ENCODE measurements at places on chromosomes 2 and 18.

DNA sequence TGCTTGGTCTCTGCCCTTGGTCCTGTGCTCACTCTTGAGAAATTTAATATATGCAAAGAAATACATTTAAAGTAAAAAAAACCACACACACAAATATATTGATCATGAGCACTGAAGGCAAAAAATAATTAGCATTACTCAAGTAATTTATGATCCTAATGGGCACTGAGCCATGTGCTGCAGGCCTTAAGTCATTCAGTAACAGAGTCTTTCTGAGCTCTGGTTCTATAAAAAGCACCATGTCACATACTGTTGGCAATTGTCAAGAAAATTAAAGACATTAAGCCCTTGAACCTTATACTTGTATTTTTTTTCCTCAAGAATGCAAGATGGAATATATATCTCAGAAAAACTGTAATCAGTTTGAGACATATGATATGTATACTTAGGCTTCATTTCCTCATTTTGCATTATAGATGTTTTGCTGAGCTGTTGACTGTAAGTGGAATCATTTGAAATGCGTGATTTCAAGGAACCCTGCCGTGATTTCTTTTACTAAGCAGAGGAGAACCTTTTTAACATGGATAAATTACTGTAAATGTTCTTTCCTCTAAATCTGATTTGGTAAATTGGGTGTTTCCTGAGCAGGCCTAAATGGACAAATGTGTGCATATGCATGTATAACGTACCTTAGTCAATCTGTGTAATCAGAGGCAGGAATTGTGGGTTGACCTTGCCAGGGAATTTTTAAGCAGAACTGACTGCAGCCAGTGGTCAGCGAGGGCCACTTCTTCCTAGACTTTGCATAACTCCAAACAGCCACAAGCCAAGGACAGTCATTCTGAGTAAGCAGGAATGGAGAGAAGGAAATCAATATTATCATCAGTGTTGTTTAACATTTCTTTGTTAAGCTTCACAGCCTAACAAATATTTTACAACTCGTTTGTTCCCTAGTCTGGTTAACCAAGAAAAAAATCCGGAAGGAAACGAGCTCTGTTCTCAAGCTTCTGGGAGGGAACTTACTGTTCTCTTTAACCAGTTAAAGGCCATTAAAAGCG is 191.5 kb upstream of the ATP5MC3 start:
- DNase-seq = no peak

DNA sequence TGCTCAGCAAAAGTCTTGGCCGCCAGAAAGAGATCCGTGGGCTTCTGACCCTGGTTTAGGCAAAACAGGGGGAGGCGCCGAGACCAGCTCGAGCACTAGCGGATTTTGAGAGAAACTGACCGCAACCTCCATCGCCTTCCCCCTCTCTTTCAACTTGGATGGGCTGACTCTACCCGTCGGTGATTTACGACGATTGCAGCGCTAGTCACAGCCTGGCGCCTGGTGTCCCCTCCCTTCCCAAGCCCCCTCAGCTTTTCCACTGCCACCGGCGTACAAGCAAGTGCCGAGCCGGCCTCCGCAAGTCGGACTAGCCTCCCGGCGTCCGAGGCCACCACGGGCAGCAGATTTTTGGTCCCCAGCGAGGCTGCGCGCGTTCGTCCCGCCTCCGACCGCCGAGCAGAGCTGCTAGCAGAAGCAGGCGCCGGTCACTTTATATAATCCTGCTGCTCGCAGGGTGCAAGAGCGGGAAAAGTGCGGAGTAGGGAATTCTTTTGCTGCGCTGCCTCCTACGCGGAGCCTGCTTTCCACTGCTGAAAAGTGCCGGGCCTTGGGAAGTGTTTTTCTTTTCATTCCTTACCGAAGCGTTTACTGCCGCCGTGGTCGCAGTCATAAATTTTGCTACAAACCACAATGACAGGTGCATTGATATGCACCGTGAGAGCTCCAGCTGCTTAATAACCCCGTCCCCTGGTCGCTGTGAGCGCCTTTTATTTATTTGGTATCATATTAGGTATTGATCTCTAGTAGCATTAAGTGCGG is 7.7 kb downstream of the HOXD3 start:
- DNase-seq = no peak

DNA sequence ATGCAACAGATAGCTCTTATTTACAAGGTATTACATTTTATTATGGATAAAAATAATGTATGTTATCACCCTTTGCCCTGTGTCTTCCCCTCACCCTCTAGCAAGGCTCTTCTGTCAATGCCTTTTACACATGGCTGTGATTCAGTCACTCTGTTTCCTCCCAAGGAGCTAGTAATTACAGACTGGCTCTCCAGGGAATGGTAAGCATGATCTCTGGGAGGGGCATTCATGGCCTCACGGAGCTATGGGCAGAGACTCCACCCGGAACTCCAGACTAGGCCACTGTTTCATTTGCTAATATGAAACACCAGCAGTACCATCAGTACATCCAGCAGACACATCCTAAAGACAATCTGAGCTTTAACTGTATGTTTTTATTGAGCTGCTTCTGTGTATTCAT is 410.9 kb upstream of the CYRIA start:
- DNase-seq = no peak

DNA sequence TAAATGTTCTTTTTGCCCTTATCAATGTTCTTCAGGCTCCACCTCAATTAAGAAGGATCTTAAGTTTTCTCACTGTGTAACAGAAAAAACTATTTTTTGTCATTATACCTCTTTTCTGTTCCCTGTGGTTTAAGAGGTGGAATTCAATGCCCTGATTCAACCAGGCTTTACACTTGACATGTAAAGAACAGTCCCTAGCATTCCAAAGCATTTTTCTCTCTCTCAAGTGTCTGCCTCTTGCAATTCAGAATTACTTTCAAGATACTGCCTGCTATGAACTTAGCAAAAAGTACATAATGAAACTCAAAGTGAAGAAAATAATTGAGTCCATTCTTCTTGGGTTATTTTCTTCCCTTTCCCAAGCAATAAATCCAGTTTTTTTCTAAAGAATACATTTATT is 160.6 kb upstream of the NOL4 start:
- no peak for DNase-seq

GRCh38 chr18:27094621-27095020 is 90.5 kb downstream of the CHST9 start:
- no peak for DNase-seq

DNA sequence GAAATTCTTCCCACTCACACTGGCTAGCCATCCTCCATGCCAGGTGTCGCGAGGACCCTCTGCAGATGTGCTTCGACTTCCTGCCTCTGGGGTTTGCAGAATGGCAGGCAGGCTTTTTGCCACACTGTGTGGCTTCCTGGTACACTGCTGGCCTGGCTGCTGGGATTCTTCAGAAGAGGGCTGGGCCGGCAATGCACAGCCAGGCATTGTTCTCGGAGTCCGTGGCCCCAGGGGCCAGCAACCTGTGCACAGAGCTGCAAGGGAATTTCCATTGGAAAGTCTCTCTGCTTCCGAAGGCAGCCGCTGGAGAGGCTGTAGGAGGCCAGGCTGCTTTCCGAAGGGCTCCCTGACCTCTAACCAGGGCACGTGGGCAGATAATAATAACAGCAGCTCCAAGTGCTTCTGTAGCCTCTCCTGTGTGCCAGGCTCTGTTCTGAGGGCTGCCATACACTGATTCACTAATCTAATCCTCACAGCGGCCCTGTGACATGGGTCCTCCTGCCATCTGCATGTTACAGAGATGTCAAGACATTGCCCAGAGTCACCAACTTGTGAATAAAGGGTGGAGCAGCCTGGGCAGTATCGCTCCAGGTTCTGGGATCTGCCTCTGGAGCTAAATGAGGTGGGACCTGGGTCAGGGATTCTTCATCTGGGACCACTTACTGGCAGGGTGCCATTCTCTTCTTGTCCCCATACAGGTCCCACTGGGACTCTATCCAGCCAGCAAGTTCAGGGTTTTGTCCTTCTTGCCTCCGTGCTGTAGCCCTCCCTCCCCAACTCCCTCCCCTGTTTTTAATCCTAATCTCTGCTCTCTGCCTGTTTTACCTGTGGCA is 5.0 kb downstream of the LDLRAD4 start:
- DNase-seq = no peak

DNA sequence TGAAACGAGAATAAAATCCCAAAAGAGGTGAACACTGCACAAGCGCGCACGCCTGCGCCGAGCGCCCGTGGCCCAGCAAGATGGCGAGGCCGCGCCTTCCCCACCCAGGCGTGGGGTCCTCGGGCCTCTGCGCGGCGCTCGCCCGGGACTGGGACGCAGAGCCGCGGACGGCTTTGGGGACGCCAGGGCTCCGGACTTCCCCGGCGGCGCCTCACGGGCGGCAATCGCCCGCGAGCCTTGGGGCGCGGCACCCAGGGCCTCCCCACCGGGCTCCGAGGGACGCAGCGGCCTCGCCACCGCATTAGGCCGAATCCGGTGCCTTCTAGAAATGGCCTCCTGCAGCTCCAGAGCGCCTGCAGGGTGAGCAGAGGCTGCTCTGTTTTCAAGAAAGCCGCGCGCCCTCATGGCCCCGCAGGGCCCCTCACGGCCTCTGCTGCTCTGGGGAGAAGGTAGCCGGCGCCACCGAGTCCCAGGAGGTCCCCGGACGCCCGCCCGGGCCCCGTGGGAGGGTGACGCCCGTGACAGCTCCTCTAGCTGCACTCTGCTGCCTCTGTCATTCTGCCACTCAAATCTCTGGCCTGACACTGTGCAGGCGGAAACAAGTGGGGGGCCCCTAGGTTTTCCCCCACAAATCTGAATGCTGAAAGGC is 35.9 kb upstream of the POMC start:
- DNase-seq = no peak

- DNase-seq = no peak
These were observed 152.3 kb upstream of the MMADHC start for GRCh38 chr2:149739883-149740265.

- no peak for DNase-seq
These were observed 191.1 kb downstream of the SETBP1 start for GRCh38 chr18:44871771-44872170.

DNA sequence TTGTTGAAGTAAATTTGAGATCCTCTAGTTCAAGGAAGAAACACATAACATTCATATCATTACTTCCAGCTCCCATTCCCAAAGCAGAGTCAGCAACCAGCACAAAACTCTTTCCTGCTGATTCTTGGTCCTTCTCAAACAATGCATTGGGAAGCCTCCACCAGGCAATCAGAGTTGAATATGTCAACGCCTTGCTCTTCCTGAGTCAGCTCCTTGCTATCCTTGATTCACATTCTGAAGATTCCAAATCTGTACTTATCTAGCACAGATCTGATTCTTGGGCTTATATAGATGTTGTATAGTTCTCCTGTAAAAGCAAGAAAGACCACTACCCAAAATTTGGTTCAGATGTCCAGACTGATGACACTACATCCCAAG is 29.6 kb downstream of the CFAP210 start:
- DNase-seq = no peak

- no peak for DNase-seq
These were observed 51.2 kb downstream of the GYPC start for GRCh38 chr2:126707191-126707590.

GRCh38 chr2:140308706-140309105 is 1528.5 kb upstream of the NXPH2 start:
- no peak for DNase-seq

GRCh38 chr2:85914922-85915321 is 26.1 kb upstream of the ST3GAL5 start:
- no peak for DNase-seq

DNA sequence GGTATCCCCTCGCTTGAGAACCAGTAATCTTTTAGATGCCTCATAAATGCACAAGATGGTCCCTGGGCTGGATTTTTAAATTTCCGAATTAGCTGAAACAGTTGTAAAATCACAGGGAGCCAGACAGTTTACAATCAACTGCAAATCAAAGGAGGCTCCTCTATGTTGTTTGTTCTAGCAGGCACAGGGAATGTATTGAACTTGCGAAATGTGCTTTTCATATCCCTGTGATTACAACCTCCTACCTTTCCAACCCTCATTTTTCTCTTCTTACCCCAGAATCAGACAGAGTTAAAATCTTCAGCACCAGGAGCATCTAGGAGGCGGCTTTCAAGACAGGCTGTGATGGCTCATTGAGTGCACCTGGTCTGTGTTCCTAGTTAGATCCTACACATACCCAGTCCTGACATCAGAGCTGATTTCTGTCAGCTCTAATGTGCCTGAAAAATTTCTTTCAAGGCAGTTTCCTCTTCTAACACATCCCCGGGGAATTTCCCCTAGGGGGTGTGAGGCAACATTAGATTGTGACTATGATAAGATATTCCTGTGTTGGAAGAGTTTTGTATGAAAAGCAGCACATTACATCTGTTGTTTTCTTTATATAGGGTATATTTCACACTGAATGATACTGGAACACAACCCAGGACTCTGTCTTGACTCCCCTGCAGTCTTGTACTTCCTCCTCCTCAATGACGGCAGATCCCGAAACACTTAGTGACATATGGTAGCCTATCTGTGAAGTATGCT is 17.9 kb upstream of the CAVIN2 start:
- DNase-seq = no peak

GRCh38 chr2:1477196-1478040 is 64.2 kb downstream of the TPO start:
- DNase-seq = no peak

DNA sequence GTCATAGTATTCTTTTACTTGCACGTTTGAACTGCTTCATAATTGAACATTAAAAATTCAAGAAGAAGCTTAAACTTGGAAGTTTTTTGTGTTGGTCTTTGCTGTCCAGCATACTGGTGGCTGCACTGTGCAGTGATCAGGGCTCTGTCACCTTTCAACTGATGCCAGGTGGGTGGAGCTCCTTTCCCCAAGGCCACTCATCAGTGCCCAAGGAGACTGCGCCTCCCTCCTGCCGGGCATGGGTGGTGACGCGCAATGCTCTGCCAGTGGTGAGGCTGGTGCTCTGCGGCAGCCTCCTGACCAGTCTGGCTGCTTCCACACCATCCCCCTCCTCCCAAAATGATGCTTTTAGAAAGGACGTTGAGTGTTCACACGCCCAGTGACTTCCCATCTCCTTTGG is 16.0 kb upstream of the LDLRAD4 start:
- DNase-seq = no peak

DNA sequence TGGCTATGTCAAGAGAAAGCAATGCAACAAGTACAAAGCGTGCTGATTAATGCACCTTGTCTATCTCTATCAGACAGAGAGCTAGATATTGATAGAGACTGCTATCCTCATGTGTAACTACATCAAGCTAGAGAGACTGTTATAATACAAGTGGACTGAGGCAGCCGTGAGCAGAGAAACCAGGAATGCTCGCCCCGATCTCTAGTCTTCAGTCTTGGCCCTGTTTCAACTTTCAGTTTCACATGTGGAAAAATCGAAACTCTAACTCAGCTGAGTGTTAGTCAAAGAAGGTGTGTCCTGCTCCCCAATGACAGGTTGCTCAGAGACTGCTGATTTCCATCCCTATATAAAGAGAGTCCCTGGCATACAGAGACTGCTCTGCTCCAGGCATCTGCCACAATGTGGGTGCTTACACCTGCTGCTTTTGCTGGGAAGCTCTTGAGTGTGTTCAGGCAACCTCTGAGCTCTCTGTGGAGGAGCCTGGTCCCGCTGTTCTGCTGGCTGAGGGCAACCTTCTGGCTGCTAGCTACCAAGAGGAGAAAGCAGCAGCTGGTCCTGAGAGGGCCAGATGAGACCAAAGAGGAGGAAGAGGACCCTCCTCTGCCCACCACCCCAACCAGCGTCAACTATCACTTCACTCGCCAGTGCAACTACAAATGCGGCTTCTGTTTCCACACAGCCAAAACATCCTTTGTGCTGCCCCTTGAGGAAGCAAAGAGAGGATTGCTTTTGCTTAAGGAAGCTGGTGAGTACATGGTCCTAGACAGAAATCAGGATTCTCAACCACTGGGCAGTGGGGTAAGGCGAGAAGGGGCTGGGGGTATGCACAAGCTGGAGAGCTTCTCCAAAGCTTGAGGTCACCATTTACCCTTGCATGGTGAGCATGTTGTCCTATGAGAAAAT is at the start of gene RSAD2:
RSAD2 (plus strand) TSS at position 376 of the 903 bp plus-strand sequence; CDS start at position 400, 24 bp downstream.
- DNase-seq = no peak

- no peak for DNase-seq
These were observed 6.5 kb downstream of the RNF103 start for GRCh38 chr2:86617153-86617552.

Measured in Karpas-422 (cell line).